ENCODE measurements at places on chromosomes 1 and 21.

GRCh38 chr1:228958121-228958520 lies 222.8 kb downstream of the RHOU start:
- DNase-seq = no peak

DNA sequence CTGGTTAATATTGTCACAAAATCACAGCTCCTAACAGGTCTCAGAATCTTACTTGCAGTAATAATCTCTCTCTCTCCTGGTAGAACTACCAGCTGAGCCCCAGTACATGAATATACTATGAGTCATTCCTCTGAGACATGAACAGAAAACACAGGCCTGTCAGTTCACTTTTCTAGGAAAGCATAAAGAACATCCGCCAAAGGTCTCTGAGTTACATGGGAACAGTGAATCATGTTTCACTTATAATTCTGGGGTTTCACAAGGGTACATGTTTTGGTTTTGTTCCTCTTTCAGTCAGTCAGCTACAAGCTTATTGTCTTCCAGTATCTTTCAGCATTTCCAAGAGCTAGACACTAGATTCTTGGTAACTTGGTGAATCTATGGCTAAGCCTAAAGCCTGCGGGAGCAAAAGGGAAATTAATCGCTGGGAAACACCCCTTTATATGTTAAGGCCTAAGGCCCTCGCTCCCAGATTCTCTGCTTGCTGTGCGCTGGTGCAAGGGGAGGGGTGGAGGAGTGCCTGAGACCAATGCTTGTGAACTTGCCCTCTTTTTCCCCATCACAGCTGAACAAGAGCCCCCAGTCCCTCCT lies 31.7 kb downstream of the IFNGR2 start:
- DNase-seq = no peak

DNA sequence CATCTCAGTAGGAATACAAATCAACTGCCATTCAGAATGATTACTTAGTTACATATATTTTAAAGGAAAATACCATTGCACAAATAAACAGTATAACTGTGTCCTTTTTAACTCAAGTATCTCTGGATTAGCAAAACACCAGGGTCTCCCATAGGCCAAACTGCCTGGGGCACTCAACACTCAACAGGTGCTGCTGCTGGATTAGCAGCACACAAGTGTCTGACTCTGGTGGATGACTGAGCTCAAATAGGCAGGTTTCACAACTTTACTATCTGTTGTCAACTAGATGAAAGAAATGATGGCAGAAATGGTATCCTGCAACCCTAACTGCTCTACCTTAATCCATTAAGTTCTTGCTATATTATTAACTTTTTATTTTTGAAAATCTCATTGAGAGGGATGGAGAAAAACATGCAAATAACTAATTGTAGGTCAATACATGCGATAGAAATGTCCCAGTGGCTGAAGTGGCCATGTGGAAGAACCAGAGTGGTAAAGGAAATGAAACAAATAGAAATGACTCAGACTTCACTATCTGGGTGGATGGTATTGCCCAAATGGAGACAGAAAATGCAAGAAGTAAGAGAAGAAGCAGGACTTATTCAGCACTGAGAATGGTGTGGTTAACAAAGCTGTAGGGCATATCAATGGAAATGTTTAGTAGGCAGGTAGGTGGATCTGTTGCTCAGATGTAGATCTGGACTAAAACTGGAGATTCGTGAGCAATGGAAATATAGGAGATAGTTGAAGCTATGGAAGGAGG lies 90.8 kb upstream of the CCDC190 start:
- DNase-seq = no peak

- no peak for DNase-seq
These were observed 12.8 kb downstream of the PSRC1 start for GRCh38 chr1:109269981-109270622.

DNA sequence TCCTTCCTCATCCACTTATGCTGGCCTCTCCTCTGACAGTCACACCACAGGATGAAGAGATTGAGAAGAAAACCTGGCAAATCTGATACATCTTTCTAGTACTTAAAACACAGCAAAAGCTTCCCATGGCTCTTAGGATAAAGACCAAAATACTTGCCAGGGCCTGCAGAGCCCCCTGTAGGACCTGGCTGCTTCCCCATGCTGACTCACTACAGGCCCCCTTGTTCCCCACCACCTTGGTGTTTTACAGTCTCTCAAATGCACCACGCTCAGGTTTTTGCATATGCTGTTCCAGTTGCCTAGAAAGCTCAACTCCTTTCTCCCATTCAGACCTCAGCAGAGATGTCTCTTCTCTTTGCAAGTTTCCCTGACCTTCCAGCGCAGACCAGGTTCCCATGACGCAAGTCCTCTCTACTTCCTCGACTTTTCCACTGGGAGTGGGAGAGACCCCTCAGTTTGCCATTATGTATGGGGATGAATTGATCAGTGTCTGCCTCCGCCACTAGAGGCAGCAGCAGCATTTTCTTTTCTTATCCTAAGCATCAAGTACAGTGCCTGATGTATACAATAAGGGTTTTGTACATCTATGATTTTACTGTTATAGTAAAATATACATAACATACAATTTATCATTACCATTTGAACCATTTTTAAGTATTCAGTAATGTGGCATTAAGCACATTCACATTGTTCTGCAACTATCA lies 113.8 kb upstream of the C8B start:
- DNase-seq = no peak

- DNase-seq = no peak
These were observed 53.6 kb upstream of the AJAP1 start for GRCh38 chr1:4600615-4601460.

GRCh38 chr1:230208619-230209261 lies 141.7 kb downstream of the GALNT2 start:
- DNase-seq = no peak

- no peak for DNase-seq
These were observed 1754.2 kb downstream of the BRINP3 start for GRCh38 chr1:188723332-188724020.
